Osteoblast (primary cell): ENCODE measurements at places on chromosomes 7 and 10. TPM values are rescaled to one million over a fixed set of nuclear protein-coding genes. Genes with fewer than 3 reads are reported as not detected.

GRCh38 chr10:26169466-26169865, 47.1 kb upstream of the GAD2 start:
- no peak for DNase-seq

DNA sequence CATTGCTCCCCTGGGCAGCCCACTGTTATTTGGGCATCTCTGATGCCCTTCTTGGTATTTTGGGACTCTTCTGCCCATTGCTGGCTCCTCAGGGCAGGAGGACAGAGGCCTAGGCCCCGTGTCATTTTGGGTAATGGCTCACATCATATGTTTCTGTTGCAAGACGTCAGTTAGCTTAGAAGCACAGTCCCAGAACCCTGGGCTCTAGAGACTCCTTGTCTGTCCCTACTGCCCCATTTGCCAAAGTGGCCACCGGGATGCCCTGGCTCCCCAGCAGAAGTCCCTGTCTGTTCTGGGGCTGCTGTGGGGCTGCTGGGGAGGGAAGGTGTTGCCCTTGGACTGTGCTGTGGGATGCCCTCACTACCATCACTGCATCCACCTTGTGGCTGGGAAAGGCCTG, 48.8 kb downstream of the ADCYAP1R1 start:
- DNase-seq: no peak

- no peak for DNase-seq
Observed at GRCh38 chr7:36625247-36625646, 99.0 kb downstream of the AOAH start.

DNA sequence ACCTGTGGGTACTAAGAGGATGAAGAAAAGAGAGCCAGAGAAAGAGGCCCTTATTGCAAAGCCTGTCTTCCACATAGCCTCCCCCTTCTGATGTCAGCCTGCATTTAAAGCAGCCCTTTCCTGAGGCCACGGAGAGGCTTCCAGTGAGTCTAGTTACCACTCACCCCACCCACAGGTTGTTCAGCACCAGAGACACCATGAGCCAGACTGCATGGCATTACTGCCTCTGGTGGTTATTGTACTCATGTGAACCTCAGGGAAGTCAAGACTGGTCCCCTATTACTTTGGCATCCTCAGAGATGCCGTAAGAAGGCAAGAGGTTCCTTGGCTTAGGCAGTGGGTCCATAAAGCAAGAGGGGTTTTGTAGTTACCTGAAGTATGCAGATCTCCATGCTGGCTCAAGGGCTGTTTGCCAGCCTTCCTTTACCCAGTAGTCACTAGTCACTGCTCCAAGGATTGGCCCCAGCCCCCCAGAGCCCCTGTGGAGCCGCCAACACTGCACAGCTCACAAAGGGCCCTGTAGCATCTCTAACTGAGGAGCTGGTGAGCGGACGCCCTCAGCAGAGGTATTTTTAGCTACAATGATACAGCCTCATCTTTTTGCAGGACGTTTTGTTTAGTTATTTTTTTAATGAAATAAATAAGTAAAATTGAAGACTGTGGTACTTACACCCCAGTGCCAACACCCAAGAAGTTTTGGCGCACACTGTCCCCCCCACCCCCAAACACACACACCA, 20.7 kb downstream of the LRRC4 start:
- DNase-seq: no peak

SPDYE9 gene
- total RNA-seq: not detected in 2 replicates

GIMAP1 gene
- not detected in 2 replicates for total RNA-seq
